ENCODE measurements at places on chromosomes 3 and 15.

DNA sequence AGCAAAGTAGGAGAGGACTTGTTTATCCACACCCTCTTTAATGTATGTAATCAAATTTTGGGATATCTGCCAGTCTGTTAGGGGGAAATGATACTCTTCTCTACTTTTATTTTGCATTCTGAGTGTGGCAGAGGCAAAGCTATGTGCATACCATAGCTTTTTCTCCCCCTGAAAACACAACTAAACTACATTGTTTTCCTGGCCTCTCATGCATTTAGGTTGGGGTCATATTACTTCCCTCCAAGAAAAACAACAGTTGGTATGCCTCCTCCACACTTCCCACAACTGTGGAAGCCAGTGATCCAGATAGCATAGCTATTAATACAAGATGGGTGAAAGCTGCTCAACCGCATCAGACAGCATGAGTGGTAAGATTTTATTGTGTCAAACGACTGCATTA, 6.9 kb downstream of the RPL15 start:
- peak; percentile 16 for DNase-seq

DNA sequence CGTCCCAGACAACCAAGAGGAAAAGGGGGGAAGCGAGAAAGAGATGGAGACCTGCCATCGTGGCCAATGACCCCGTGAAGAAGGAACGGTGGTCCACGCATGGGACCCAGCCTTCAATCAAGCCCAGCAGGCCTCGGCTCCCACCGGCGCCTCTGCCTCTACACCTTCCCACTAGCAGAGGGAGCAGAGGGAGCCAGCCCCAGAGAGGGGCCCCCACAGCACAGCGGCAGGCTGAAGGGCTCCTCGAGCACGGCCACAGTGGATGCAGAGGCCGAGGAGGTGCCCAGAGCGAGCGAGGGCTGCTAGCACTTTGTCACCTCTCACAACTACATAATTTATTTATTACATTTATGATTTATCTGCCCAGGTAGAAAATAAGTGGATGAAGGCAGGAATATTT, 68.4 kb upstream of the TOPAZ1 start:
- DNase-seq: no peak

DNA sequence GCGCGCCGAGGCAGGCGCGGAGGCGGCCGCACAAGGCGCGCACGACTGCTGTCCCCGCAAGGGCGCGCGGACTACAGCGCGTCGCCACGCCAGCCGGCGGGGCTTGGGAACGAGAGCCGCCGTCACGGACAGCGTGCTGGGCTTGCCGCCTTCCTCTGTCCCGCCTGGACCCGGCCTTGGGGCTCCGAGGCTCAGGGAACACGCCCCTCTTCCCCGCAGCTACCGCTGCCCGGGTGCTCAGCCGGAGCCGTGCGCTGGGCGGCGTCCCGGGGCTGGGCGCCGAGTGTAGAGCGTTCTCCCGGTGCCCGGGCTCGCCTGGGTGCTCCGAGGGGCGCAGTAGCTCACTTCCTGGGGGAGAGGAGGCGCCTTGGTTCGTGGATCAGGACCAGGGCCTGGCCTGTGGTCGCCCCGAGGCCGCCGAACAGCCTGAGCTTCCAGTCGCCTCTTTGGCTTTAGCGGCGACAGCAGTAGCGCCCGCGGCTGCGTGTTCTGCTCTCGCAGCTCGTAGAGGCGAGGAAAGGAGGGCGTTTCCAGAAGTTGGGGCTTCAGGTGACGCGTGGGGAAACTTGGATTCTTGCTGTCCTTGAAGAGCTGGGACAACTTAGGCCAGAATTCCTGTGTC, 226.7 kb upstream of the C2CD4B start:
- peak; percentile 41 for DNase-seq

DNA sequence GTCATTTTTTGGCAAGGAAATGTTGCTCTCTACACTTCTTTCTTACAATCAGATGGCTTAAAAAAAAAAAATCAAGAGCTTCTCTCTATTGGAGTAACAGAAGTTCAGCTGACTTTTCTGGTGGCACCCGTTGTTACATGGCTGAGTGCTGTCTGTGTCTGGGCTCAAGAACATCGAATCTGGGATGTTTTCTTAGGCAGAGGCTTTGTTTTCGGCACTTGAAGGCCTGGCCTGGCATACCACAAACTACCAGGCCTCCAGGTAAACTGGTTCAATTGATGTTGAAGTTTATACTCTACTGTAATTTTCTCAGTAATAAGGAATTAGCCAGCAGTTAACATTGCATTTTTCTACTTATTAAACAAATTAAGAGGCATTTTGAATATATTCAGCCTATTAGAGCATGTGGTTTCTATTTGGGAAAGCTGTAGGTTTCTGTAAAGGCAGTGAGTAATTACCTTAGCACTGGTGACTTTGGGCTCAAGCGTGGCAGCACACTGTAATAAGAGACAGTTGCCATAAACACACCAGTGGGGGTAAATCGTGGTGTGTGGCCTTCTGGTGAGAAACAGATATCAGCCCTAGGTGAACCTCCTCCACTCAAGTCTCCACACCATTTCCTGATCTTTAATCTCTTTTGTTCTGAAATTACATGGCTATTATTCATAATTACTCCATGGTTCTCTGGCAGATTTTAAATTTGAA, 544.7 kb downstream of the MECOM start:
- DNase-seq: no peak

- DNase-seq: no peak
Observed at GRCh38 chr3:1805331-1805730, 293.3 kb upstream of the CNTN4 start.

DNA sequence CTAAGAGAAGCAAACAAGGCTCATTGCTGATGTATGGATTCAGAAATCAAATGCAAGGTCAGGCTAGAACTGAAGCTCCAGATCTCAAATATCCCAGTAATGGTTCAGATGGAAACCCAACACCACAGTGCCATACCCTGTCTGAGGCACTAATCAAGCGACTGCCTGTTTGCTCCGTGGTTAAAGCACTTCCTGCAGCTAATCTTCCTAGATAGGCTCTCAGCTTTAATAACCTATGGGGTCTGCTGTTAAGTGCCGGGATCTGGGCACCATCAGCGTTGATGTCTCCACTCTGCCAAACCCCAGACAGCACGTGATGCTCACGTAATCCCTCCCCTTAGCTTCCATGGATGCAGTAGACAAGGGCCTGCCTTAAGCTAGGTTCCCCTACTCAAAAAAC, 262.6 kb downstream of the MECOM start:
- no peak for DNase-seq

DNA sequence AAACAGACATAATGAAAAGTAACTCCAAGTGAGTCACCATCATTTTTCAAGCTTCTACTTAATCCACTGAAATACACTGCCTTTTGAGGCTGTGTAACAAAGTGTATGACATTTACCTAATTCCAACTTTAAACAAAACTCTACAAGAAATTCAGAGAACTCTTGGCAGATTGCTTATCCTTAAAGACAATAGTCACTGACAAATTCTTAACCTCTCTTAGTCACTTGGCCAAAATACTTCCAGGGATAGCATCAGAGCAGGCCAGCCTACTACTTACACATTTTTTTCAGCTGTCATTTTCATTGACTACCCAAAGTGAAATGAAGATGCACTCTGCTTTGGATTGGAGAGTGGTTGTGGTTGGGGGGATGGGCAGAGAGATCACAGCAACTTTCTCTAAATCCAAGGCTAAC, 3.6 kb downstream of the WWTR1 start:
- DNase-seq: peak; percentile 23

DNA sequence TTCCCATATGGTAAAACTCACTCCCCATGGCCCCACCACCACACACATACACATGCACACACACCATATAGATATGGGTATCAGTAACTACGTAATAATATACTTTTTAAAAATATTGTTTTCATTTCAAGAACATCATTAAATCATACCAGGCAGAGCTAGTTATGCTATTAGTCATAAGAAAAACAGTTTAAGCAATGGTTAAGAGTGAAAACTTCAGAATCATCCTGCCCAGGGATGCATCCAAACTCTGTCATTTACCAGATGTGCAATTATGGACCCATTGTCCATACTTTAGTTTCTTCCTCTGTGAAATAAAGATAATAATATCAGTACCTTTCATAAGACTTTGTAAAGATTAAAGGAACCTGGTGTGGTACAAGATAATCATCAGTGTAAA, 608.3 kb downstream of the RBMS3 start:
- no peak for DNase-seq

GRCh38 chr3:16671690-16672089, 66.5 kb upstream of the DAZL start:
- no peak for DNase-seq

GRCh38 chr3:44252332-44252959, 10.8 kb downstream of the TOPAZ1 start:
- DNase-seq: no peak

- peak; percentile 99 for DNase-seq
Observed at GRCh38 chr15:80588801-80589200, 106.3 kb upstream of the ABHD17C start.

- DNase-seq: peak; percentile 23
Observed at GRCh38 chr3:36868614-36869436, 76.0 kb downstream of the TRANK1 start.

DNA sequence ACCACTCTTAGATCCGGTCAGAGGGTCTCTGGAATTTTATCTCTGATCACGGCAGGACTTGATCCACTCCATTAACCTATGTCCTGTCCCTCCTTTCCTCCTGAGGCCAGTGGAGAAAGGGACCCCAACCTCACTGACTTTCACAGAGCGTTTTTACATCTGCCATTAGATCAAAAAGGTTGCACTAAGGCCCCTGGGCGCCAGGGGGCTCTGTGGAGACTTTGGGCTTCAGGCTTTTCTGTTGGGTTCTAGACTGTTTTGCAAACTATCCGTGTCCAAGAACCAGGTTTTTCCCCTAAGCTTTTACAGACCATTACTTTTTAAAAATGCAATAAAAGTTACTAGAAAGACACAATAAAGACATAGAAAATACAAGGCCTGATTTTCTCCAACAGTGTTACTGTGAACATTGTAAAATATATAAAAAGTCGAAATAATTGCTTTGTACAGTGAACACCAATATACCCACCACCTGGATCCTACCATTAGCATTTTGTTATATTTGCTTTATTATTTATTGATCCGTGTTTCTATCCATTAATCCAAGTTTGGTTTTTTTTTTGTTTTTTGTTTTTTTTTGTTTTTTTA, 159.7 kb downstream of the POLR2M start:
- peak; percentile 66 for DNase-seq

GRCh38 chr3:146636881-146637280, 31.7 kb upstream of the PLSCR5 start:
- no peak for DNase-seq

- DNase-seq: no peak
Observed at GRCh38 chr3:77081240-77081661, 41.4 kb downstream of the ROBO2 start.

- no peak for DNase-seq
Observed at GRCh38 chr3:170189398-170190256, 8.1 kb upstream of the PHC3 start.

- no peak for DNase-seq
Observed at GRCh38 chr15:31752905-31753304, 277.4 kb upstream of the CHRNA7 start.

DNA sequence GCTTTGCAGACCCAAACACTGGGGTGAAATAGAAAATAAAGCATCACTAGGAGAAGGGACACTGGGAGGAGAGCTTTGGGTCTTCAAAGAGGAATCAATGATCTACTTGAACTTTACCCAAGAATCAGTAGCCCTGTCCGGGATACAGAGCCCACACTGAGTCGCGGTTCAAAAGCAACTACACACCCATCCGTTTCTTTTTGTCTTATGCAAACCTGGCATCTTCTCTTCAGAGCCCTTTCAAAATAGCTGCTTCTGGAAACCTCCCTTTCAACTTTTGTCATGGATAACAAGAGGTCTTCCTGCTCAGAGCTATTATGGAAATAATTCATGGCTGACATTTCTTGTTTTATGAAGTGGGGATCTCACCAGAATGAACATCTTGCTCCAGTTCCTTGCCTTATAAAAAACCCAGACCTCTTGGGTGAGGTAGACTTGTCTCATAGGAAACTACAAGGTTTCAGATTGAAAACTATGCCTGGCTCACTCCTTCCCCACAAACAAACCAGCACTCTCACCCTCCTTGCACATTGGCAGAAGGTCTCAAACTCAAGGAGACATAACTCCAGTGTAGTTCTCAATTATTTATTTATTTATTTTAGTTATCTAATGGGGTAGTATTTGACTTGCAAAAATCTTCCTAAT, 115.1 kb upstream of the ARHGEF3 start:
- DNase-seq: no peak

DNA sequence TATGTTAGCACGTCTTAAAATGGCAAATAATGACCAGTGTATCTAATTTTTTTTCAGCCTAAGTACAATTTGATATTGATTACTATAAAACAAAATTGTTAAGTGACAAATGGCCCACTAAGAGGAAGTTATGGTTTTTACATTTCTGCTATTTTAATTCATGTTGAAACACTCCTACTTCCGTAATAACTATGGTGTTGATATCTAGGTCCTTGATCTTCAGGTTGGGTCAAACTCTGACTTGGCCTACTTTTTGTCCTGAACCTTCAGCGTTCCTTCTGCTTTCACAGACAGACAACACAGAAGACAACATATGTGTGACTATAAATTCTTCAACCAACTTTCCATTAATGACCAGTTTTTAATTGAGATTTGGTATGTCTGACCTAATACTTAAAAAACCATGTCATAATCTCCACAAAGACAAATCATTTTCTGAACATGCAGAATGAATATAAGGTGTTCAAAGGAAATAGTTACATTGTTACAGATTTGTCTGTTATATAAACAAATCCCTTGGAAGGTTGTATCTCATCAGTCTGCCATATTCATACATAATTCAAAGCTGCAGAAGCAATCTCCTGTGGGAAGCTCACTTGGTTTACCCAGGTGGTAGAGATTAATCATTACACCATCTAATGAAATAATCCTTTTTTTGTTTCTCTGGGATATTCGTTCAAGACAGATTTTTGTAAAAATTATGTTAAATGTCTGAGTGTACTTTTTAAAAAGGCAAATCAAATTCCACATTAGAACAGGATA, 92.1 kb upstream of the TSPAN3 start:
- no peak for DNase-seq

DNA sequence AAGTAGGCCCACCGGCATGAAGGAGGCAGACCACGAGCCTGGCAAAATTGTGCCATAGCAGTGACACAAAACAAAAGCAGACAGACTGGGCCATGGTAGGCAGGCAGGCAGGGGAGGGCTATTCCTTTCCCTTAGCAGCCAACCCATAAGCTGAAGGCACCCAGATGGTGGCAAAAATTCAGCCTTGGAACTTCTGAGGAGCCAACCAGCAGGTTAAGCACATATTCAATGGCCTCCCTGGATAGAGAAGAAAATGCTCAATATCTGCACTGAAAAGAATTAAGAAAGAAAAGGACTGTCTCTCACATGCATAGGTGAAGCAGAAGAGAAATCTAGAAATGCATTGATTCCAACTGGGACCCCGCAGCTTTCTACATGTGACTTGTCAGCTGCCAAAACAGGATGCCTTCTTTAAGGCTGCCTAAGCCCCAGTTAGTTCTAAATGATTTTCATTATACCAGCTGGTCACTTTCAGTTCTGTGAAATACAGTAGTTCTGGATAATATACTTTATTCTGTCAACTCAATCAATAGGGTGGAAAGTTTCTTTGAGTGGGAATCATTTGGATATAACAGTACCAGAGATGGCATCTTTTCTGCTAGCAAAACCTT, 2.7 kb downstream of the PRICKLE2 start:
- DNase-seq: no peak

GRCh38 chr15:23758891-23759290, 71.8 kb upstream of the NDN start:
- no peak for DNase-seq

GRCh38 chr15:80055933-80056332, 3.5 kb upstream of the ZFAND6 start:
- DNase-seq: no peak
